ENCODE measurements at places on chromosomes 6 and 20. TPM values are rescaled to one million over a fixed set of nuclear protein-coding genes. Genes with fewer than 3 reads are reported as not detected.

DNA sequence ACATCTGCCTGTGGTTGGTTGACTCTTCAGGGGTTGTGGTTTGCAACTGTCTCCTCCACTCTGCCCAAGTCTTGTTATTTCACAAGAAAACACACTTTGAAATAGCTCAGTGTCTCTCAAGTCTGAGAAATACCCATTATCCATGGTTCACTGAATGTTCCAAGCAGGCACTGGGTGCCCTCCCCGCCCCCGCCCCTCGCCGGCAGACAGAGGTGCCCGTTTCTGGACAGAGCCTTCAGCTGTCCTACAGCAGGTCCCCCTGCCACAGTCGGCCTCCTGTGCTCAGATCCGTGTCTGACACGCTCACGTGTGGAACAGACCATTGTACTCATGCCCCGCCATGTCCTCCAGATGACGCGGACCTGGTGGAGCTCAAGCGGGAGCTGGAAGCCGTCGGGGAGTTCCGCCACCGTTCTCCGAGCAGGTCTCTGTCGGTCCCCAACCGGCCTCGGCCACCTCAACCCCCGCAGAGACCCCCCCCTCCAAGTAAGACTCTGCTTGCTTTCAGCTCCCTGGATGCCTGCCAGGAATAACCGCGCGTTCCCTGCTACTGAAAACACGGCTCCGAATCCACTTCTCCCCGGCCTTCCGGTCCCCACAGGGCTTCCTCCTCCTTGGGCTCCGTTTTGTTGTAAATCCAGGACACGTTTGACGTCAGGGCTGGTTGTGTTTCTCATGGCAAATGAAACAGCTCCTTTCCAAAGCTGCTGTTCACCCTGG is 81.4 kb downstream of the SERAC1 start:
- DNase-seq = peak; percentile 40

DNA sequence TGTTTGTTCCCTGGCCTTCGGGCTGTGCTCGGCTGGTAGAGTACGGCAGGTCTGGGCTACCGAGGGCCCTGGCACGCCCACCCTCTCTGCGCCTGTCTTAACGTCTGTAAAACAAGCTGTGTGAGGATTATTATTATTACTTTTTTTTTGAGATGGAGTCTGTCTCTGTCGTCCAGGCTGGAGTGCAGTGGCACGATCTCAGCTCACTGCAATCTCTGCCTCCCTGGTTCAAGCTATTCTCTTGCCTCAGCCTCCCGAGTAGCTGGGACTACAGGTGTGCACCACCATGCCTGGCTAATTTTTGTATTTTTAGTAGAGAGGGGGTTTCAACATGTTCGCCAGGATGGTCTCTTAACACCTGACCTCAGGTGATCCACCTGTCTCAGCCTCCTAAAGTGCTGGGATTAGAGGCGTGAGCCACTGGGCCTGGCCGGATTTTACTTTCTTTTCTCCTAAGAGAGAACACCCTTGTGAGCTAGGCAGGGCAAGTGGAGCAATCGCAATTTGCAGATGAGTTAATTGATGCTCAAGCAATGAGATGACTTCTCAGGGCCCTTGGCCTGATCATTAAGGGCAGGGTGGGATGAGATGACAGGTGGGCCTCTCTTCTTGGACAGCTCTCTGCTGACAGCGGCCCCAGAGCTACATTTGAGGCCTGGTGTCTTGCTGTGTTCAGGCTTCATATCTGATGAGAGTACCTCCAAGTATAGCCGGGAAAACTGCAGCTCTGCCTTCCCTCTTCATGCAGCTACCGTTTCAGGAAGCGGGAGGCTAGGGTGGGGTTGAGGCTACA is 859 bp upstream of the SMIM29 start:
- no peak for DNase-seq

DNA sequence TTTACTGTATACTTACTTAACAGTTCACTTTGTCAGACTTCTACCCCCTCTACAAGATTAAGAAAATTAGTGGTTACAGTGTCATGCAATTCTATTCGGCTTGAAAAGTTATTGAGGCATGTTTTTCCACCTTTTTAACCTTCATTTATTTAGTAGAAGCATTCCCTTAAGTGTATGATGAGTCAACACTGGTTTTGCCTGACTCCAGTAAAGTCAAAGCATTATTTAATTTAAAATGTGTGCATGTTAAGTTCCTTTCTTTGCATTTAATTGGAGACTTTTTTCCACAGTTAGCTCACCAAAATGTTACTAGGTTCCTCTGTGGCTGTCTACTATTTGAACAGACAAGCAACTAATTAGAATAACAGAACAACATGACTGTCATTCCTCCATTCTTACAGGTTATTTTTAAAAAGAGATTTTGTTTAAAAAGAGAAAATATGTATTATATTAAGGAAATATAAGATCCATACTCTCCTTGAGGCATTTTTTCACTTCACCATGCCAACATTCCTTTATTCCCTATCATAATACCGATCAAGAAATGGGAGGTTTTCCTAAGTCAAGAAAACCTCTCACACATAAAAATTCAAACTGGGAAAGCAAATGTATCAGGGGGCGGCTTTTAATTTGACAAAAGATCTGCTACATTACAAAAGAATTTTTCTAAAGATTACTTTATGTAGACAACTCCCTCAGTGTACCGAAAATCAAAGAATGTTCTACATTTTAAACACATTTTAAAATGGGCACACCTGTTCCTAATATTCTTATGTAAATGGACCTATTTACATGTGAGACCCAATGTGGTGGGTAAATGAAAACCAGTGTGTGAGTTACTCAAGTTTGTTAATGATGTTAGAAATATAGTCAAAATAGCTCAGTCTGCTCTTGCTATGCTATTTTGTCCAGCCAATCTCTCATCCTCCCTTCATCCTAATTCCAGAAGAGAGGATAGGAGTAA is 361.2 kb downstream of the UTRN start:
- DNase-seq = no peak

DNA sequence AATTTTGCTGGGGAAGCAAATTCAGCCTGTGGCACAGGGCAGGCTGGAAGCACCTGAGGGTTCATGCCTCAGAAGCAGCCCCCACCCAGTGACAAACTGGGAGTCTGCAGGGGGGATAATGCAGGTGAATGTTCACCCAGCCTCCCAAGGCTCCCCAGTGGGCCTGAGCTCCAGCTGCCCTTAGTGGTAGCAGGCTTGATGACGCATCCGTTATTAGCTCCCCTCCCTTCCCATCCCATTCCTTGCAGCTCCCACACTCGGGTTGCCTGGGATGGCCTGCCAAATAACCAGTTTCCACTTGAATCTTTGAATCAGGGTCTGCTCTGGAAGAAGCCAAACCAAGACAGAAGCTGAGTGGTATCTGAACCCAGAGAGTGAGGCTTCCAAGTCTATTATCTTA is 15.8 kb downstream of the KCNK15 start:
- DNase-seq = peak; percentile 58

DNA sequence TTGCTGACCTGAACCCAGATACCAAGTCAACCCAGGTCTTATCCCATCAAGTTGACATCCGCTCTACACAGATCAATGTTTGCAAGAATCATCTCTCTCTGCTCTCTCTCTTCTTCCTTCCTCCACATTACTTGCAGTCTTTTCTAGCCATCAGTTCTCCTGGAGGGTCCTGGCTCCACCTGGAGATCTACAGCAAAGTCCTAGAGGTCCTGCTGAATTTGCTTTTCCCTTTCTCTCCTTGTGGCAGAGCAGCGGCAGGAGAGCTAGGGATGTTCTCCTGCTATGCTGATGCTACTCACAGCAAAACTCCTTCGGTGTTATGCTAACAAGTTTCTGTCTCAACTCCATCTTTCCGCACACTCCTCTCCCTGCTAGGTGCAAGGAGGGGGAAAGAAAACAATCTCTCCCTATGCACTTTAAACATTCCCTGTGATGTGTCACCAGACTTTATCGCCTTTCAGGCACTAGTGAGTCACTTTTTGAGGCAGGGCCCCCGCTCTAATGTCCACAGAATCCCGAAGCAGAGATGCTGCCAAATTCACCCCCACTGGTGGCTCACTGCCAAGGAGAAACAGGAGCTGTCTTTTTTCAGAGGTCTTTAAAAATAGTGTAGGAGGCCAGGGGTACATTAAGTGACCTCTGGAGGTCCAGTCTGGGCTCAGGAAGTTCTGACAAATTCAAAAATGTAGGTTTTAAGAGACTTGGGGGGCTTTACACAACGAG is 62.6 kb downstream of the FAM50B start:
- no peak for DNase-seq

DNA sequence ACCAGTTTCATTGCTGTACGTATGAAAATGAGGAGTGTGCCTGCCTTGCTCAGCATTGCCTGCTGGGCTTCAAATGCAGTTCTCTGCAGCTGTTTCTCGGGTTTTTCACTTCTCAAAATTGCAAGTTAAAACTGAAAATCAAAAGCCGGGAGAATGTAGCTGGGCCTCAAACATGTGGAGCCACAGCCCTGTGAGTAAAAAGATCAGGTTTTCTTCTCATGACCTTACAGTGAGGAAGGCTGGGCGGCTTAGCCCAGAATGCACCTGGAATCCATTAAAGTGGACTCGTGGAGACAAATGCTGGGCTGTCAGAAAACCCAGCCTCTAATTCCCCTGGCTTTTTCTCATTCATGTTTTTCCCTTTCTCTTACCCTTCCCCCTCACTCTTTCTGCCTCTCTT is 34.4 kb downstream of the DSE start:
- DNase-seq = no peak

DNA sequence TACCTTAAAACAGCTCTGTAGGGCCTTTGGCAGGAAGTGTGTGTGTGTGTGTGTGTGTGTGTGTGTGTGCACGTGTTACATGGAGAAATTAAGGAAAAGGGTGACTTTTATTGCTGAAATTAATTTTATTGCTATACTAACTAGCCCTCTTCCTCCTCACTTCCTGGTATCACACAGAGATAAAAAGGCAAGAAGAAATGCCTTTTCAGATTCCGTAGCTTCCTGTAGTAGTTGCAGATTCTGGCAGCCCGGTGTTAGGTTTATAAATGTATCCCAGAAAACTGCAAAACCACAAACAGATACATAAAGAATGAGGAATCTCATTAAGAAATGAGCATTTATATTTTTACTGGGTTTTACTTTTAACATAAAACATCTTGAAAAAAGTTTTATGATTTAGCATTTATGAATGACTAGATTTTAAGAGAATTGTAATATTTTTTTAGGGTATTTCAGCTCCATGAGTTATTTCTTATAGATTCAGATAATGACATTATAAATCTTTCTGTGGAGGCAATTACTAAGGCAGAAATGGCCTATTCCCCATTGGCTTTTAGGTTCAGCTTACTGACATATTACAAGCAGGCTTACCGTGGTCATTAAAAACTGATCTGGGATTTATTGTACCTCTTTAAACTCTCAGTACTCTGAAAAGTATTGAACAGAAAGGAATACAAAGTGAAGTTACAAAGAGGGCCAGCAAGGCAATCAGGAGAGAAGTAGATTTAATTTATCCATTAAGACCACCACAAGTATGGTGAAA is 249.1 kb upstream of the TSHZ2 start:
- no peak for DNase-seq

CSNK2B gene
- total RNA-seq = 375 TPM

PRDM1 gene
- total RNA-seq = 2.4 TPM

SAMD3 gene
- total RNA-seq = not detected

DEF6 gene
- total RNA-seq = 3.0 TPM

- no peak for DNase-seq
Observed at GRCh38 chr6:36699348-36699747, 1.7 kb downstream of the RAB44 start.

DNA sequence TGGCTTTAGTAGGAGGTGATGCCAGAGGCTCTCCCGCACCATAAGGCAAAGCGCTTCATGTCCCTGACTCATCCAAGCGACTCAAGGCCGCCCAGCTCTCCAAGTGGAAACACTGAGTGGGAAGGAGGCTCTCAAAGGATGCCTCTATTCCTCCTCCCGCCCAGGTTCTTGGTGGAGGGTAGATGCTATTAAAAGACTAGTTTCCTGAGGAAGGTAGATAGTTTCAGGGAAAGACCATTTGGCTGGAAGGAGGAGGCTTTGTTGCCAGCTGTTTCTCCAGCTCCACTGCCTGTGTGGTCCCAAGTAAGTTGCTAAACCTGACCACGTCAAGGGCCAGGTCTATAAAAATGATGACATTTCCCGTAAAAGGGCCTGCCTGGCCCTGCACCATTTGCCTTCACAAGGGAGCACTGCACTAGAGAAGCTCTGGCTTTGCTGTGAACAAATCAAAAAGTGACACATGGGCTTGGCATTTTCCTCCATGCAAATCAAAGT is 48.2 kb downstream of the GMDS start:
- no peak for DNase-seq

DNA sequence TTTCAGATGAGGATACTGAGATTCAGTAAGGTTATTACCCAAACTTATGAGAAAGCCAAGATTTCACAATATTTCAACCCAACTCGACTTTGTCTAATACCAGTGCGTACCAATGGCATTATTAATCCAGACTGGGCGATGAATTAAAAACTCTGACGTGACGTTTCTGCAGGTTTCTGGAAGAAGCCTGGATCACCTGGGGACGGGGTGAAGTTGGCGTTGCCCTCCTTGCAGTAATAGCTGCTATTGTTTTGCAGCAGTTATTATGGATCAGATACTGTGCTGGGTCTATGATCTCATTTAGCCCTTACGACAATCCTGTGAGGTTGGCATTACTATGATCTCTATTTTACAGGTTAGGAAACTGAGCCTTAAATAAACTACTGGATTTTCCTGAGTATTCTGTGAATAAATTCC is 569 bp upstream of the CDC5L start:
- peak; percentile 60 for DNase-seq

DNA sequence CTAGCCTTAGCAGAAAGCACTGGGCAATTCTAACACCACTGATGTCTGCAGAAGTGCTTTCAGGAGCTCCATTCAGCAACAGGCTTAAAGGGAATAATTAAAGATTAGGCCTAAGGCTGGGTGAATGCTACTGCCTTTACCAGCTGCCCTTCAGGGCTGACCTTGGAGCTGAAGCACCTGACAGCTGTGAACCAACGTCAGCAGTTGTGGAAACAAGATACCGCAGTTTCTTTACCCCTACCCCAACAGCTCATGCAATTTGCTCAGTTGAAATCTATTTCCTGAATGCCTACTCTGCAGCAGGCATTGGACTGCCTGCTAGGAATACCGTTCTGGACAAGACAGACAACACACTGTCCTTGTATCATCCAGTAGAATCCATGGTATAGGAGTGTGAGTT is 51.5 kb upstream of the ADTRP start:
- peak; percentile 43 for DNase-seq

CGA gene
- 0.53 TPM for total RNA-seq

GRCh38 chr6:26383624-26384417 is 913 bp downstream of the BTN2A2 start:
- DNase-seq = peak; percentile 41

DNA sequence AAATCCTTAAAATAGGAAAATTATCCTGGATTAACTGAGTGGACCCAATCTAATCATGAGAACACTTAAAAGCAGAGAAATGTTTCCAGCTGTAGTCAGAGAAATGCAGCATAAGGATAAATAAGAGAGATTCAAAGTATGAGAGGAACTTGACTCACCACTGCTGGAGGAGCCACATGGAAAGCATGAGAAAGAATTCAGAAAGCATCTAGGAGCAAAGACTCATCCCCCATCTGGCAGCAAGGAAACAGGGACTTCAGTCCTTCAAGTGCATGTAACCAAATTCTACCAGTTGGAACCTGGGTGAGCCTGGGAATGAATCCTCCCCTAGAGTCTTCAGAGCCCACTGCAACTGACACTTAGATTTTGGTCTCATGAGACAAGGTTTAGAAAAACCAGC is 33.7 kb downstream of the RNF146 start:
- DNase-seq = peak; percentile 4

GRCh38 chr20:46128310-46129151 is 10.4 kb downstream of the CD40 start:
- DNase-seq = peak; percentile 27

GPR6 gene
- not detected for total RNA-seq

Data from cardiac muscle cell (in vitro differentiated cells and primary cell).